Iris pigment epithelial cell (primary cell): ENCODE measurements at places on chromosomes 5 and 9.

DNA sequence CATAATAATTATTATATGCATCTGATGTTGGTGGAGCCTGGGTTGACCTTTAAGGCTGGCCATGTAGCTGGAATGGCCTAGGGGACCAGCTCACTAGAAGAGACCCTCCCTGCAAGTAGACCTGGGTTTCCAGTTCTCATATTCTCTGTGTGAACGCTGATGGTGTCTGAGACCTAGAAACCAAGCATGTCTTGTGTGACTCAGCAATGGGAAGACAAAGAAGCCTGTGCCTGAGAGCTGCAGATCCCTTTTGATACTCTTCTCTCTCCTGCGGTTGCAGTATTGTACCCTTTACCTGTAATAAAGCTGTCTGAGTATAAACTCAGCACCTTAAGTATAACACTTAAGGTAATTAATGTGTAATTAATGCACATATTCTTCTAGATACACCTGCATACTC is 22.2 kb downstream of the C9orf152 start:
- DNase-seq, result no peak

DNA sequence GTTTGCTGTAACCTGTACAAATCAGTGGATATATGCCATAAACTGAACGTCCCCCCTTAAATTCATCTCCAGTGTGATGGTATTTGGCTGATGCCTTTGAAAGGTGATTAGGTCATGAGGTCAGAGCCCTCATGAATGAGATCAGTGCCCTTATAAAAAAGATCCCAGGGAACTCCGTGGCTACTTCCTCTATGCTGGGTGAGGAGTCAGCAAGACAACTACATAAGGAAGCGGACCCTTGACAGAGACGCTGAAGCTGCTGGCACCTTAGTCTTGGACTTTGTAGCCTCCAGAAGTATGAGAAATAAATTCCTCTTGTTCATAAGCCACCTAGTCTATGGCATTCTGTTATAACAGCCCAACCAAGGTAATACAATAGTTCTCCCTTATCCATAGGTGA is 215.1 kb upstream of the ZNF608 start:
- DNase-seq, result no peak

GRCh38 chr9:93431539-93432105 is 19.9 kb upstream of the FAM120A start:
- DNase-seq, result no peak

DNA sequence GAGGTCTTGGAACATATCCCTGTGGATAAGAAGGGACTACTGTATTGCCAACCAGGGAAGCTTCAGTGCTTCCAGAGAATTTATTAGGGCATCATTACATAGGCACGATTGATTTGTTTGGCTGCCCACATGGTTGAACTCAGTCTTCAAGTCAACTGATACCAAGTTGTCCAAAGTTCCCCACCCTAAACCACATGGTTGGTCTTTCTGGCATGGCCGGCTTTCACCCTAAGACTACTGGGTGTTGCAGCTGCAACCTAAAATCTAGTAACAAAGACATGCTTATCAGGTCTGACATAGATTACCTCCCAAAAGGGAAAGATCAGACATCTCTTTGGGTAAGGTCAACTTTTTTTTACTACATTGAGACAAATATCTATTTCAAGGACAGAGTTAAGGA is 37.0 kb downstream of the FAF2 start:
- DNase-seq, result no peak

DNA sequence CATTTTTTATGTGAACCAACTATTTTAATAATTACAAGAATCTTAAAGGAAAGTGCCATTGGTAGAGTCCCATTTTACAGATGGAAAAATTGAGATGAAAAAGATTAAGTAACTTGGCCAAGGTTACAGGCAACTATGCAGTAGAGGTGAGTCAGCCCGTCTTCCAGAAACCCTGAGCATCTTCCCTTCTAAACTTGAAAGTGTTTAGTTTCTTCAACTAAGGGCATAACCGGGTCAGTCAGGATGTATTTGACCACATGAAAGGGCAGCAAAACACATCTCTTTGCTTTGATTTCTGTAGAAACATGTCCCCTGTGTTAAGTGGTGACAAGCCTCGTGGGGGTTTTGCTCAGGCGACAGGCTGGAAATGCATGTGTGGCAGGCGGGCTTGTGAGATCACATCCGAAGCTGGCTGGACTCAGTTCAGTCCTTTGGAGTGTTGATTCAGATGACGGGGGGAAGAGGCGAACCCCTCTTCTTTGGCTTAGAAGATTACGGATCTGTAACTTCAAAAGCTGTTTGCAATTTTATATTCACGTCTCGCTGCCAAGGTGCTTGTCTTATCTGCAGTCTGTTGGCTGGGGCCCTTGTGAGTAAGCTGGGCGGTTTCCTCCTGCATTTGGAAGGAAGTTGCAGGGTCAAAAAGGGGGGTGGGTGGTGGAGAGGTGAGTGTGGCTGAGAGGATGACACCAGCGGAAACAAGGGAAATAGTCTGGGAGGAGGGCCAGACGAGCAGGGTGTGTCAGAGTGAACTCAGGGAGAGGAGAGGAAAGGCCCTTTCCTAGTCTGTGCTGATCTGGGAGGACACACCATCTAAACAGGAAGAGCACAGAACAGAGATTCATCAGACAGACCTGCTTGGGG is 78.9 kb upstream of the RPS23 start:
- DNase-seq, result peak; percentile 99

- DNase-seq, result no peak
Observed at GRCh38 chr9:23522952-23523351, 303.1 kb downstream of the ELAVL2 start.

GRCh38 chr5:88190106-88190834 is 78.4 kb downstream of the TMEM161B start:
- no peak for DNase-seq

GRCh38 chr9:69412741-69413150 is 87.7 kb downstream of the ENTREP1 start:
- DNase-seq, result peak; percentile 69

DNA sequence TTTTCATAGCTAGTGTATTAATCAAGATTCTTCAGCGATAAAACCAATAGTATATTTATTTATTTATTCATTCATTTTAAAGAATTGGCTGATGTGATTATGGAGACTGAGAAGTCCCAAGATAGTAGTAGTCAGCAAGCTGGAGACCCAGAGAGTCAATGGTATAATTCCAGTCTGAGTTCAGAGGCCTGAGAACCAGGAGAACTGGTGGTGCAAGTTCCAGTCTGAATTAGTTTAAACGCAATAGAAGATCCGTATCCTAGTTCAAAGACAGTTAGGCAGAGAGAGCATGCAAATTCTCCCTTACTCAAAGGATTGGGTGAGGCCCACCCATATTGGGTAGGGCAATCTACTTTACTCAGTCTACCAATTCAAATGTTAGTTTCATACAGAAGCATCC is 364.2 kb upstream of the RPS23 start:
- no peak for DNase-seq

DNA sequence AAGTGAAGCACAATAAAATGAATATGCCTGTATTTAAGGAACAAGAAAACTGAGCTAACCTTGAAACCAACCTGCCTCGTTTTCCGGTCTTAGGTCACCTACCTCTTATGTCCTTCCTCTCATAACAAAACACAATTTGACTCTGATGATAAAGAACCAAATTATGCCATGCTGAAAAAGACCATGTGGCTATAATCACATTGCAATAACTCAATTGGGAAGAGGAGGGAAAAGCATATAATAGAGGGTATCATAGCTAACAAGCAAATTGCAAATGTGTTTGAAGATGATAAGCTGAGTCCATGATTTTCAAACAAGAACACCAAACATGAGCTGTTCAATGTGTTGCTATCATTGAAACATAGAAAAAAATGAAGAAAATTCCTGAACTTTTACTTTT is 260.8 kb downstream of the PLK2 start:
- DNase-seq, result no peak

- peak; percentile 49 for DNase-seq
Observed at GRCh38 chr5:54243483-54244080, 66.8 kb downstream of the ARL15 start.

GRCh38 chr9:38720083-38720745 is at the start of gene FAM240B:
TSS of gene FAM240B (minus strand) at chr9:38720133. CDS start at chr9:38703999, 16,134 bp downstream.
- no peak for DNase-seq

- peak; percentile 11 for DNase-seq
Observed at GRCh38 chr9:135098400-135099105, 11.1 kb downstream of the OLFM1 start.

DNA sequence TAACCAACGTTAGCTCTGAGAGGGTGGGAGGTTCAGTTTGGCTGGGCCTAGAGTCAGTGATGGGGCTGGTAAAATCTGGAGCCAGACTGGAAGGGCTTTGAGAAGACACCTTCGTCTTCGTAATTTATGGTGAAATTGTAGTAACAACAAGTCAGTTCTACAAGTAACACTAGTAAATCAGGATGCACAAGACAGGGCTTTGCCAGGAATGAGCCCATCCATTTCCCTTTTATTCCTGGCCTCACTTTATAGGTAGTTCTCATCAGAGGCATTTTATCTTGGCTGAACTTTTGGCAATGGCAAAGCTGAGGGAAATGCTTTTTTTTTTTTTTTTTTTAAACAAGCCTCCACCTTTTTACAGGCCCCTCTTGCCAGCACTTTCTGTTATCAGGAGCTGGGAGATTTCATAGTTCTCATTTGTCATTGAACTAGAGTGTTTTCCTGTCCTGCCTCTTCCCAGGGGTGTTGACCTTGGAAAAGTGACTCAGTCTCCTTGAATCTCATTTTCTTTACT is 110.5 kb upstream of the KLF4 start:
- DNase-seq, result no peak

DNA sequence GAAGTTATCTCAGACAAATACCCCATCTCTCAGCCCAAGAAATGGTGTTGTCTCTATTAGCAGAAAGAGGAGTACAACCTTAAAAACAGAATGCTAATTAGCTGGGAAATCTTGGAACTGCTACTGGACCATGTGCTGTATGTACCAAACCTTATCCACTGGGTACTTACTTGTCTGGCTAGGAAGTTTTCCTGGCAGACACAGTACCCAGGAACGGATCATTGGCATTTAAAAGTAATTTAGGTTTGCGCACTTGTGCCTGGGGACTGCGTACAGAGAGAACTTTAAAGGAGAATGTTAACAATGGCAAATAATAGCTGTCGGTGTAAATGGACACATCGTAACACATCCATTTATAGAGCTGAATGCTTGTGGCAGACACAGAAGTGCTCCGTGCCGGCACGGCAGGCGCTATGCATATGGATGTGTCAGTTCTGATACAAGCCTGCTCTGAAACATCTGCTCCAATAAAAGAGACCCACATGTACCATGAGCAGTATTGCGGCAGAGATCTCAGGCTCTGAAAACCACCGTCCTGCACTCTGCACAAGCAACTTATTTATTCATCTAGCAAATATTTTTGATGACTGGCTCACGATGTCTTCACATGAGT is 290.6 kb upstream of the PANK3 start:
- DNase-seq, result no peak

DNA sequence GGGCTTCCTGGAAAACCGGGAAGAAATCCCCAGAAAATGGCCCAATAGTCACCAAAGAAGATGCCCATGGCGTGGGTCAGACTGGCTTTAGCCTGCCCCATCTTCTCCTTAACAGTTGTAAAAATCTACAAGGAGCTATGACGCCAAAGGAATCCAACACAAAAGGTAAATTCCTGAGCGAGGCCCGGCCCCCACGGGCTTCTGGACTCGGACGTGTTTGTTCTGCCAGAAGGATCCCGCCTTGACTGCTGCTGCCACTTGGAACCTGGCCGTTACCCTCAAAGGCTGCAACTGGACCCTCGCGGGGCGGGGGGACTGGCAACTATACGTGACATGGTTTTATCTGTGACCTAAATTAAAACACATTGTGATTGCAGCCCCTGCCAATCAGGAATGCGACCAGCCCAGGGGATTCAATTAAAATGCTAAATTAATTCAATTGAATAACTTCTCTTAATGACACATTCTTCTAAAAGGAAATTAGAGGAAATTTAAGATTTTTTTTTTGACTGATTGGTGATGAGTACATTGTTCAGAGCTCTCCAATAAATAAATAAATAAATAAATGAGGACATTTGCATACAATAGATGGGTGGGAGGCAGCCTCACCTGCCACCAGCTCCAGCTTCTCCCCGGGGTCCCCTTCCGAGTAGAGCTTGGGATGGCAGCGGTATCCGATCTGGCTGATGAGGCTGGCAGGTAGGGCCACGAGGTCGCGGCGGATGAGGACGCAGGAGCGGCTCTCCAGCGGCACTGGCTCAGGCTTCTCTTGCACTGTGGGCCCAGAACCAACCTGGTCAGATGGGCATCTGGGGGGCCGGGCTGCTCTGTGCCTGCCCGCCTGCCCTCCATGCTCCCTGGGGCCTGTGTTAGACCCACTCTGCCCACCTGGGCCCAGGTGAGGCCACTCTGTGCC is 54.7 kb upstream of the UBAC1 start:
- DNase-seq, result no peak

DNA sequence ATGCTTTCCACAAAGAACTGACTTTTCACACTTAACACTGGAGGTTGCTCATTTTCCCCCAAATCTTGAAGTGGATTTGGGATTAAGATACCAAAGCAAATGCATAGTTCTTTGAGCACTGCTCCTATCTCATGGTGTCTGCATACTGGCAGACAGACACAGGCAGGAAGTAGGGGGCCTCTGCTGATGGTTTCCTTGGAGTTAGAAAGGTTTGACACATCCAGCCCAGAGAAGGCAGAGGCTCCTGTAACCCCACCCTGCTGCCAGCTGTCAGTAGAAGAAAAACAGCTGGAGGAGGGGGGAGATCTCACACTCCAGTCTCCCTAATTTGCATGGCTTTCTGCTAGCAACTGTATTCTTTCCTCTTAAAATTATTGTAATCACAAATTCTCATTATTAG is 44.1 kb downstream of the APTX start:
- DNase-seq, result no peak

DNA sequence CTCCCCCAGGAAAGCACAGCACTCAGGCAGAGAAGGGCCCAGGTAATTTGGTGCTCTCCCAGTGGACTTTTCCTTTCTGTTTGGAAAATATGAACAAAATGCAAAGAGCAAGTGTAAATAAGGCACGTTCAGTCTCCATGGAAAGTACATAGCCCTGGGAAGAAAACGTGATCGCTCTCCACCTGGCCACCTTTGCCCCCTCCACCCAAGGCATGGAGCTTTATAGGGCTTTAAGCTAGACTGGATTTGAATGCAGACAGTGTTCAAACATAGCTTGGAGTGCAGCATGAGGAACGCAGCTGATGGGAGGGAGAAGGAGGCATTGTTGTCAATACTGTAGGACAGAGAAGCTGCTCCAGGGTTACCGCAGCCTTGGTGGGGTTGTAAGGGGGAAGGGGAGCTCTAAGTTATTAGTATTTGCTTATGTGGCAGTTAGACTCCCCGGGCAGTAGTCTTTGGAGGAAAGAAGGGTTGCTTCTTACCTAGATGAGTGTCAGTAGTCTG is 500.2 kb downstream of the SPOCK1 start:
- no peak for DNase-seq

- peak; percentile 96 for DNase-seq
Observed at GRCh38 chr9:35923927-35924763, 14.9 kb downstream of the SPAAR start.

GRCh38 chr5:127867022-127867783 is 164.0 kb downstream of the CCDC192 start:
- DNase-seq, result no peak
